Left lung (tissue), 14 donors: ENCODE measurements at places on chromosomes 3 and 15.

DNA sequence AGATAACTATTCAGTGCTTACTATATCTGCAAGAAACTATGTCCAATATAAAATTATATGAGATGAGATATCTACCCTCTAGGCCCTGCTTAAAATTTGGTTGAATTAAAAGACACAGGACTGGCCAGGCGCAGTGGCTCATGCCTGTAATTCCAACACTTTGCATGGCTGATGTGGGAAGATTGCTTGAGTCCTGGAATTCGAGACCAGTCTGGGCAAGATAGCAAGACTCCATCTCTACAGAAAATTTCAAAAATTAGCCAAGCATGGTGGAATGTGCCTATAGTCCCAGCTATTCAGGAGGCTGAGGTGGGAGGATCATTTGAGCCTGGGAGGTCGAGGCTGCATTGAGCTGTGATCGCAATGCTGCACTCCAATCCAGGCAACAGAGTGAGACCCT lies 303.7 kb upstream of the UBE2E2 start:
- no peak for DNase-seq

- DNase-seq, result no peak
These were observed 30.5 kb downstream of the OXSM start for GRCh38 chr3:25820366-25820765.

DNA sequence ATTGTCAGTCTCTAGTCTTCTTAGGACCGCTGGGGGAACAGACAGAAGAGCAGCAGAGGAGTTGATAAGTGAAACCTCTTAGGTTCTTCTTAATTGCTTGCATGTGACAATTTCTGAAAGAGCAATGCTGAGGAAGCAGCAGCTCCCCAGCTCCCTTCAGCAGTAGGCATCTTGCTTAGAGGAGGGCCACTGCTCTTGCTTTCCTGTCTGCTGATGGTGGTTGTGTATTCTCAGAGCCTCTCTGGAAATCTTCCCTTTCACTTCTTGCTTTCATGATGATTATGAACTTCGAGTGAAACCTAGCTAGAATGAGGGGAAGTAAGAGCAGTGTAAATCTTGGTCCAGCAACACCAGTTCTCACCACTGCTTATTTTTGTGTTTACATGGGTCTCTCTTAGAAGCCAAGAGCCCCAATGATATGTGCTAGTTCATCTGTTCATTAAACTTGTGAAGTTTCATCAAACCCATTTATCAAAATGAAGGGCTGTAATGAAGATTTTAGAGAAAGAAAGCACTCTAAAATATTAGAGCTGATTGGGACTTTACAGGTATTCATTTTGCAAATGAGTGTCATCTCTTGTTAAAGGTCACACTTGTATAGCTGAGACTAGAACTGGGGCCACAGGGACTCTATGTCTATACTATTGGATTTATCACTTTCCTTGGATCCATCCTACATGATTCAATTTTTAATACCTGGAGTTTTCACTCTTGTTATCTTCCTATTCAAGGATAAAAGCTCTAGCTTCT lies 246.7 kb downstream of the LPP start:
- no peak for DNase-seq

GRCh38 chr15:101707983-101708382 lies 16.3 kb downstream of the TARS3 start:
- DNase-seq, result no peak

DNA sequence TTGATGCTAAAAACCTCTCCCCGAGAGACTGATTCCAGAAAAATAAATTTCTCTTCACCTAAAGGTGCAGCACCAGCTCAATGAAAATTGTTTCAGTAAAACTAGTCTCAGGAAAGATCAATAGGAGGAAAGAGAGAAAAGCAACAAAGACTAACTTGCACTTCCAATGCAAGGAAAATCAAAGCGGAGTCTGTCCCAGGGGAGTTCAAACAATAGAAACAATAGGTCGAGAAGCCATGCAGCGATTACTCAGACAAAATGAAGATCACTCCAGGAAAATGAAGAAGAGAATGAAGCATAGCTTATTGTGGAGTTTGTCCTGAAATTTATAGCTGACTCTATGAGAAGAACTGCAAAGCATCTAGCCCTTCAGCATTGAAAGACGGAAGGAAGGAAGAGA lies 105.1 kb upstream of the FRMD4B start:
- DNase-seq, result no peak
